OCI-LY7 (cell line): ENCODE measurements at places on chromosomes 3 and 15.
A peak's percentile ranks its signal among the peaks of the same experiment; 100 is the strongest.

DNA sequence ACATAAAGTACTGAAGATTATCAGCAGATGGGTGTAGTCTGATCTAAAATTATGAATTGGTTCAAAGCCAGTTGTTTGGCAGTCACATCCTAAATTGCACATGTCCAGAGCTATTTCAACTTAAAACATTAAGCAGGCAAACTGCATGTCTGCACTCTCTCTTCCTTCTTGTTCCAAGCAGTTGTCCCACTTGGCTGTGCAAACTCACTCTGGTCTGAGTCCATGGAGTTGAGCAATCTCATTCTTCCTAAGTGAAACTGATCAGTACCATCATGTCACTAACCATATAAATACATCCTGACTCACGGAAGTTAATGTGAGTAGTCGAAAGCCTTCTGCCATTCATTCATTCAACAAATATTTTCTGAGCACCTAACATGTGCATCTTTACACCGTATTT is 353.0 kb downstream of the ROBO1 start:
- DNase-seq, result no peak

DNA sequence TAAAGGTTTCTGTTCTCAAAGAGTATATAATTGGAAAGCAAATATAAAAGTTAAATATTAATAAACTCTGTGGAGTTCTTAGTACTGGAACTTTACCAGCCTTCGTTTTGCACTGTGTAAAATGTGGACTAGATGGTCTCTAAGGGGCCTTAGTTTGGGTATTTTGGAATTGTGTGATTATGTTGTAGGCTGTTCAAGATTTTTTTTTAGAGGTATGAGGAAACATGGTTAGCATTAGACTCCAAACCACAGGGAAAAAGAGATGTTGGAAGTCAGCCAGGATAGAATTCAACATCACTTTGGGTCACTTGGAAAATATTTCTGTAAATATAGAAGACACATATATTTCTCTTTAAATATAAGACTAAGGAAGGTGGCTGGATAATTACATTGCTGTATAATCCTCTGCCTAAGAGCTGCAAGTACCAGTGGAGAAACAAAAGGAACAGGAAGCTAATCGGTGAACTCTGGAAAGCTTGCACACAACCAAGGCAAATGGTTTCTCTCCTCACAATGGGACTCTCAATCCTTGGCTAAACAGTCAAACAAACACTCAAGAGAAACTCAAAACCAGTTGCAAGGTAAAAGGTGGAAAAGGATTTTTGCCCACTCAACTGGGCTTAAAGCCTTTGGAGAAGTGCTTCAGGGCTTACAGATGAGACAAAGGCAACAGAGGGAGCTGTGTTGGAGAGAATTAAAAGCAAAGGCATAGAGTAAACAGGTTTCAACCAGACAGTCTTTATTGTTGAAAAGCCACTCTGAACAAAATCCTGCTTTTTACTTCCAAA is 141.7 kb downstream of the NR1D2 start:
- no peak for DNase-seq

- peak; percentile 10 for DNase-seq
Measured at GRCh38 chr15:73631915-73632669, 1.1 kb downstream of the NPTN start.

GRCh38 chr15:92429378-92430068 is 35.8 kb downstream of the ST8SIA2 start:
- no peak for DNase-seq

DNA sequence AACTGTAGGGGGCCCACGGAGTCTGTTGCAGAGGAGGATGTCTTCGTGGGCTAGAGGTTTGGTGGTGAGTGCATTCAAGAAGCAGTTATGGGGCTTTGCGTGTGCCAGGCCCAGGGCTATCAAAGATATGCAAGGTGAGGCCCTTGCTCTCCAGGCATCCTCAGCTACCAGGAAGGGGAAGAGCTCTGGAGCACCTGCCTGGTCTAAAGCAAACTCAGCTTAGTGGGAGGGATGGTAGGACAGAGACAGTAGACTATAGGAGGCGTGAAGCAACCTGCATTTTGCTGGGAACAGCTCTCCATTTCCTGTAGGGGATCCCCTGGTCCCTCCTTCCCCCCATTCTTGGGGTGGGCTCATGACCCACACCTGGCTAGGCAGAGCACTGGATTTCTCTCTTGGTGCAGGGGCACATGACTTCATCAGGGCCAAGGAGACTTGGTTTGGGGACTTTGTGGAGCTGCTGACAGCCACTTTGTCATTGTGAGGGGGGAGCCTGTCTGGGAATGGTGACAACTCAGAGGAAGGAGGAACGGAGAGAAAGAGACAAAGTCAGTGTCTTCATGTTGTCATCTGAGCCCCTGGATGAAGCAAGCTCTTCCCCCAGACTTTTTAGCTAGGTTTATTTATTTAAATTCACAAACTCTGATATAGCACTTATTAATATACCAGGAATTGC is 8.6 kb upstream of the EEFSEC start:
- DNase-seq, result no peak

GRCh38 chr15:75366163-75366562 is 2.2 kb downstream of the MAN2C1 start:
- no peak for DNase-seq

DNA sequence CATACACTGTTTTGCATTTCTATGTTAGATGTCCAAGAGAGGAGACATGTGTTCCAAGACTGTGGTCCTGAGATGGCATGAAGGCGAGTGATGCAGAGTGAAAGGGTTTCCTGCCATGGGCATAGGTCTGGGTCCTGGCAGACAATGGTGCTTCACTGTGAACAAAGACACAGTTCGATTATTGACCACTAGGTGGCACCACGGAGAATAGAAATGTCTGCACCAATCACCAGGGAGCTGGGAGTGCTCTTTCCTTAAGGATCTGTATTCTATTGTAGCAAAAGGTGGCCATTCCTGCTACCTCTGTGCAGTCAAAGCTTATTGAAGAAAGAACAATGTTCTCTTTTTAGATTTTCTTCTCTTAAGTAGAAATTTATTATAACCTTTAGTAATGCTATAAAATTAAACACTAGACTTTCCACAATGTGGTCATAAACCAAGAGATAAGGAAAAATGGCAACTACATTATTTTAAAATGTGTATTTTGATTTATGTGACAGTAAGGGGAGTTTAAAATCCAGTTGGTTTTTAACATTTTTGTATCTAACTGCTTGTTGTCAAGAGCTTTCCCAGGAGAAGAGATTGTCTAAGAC is 88.7 kb downstream of the GABRG3 start:
- DNase-seq, result peak; percentile 44

- peak; percentile 32 for DNase-seq
Measured at GRCh38 chr15:26864664-26865191, 2.1 kb upstream of the GABRA5 start.

DNA sequence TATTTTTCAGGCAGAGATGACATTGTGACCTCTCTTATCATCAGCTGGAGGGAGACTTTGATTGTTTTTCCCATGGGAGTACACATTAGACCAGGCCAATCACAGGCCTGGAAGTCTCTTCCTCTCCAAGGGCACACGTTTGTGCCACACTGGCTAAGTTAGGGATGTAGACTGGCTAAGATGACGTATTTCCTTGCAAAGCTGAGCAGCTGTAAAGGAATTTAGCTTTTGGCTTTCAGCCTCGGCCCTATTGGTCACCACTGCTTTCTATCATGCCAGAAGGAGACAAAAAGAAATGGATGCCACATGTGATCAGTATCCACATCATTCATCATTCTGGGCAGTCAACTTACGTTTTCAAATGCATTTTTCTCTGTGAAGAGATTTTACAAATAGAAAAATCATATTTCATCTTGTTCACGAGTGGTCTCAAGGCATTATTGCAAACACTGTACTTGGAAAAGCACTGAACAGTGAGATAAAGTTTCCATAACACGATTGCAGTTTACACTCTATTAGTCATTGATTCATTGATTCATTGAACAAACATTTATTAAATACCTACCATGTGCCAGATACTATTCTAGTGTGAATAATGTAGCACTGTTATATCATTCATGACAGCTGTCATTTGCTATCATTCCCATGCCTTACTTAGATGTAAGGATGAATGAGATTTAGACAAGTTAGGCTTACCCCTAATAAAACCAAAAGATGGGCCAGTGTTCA is 27.0 kb upstream of the RNF7 start:
- DNase-seq, result no peak

DNA sequence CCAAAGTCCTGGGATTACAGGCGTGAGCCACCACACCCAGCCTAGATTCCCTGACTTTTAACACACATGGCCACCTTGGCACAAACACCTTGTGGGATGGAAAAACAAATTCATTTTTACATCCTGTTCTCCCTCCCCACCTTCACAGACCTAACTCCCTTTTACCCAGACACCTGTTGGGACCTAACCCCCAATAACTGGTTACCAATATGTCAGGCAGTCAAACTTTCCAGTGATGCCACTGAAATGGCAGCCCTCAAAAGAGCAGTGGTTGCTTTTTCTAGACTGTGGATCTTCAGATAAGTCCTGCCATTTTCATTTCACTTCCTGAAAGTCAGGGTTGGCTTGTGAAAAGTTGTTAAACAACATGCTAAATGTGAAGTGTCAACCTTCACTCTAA is 34.9 kb downstream of the SIN3A start:
- DNase-seq, result no peak

DNA sequence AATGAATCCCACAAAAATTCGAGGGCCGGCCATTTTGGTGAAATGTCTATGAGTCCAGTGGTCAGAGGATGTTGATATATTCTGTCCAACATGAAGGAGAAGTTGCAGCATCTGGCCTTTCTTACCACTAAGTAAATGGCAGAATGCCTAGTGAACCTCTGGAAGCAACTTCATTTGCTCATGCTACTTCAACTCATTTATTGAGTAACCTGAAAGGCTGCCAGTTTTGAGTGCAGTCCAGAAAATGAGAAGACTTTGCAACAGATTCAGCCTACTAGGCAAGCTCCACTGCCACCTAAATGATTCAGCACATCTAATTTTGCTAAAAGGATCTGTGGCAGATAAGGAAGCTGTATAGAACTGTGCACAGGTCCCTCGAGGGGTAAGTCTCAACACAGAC is 265.0 kb downstream of the OPA1 start:
- DNase-seq, result no peak

GRCh38 chr3:37014620-37015019 is 21.3 kb downstream of the MLH1 start:
- DNase-seq, result no peak

DNA sequence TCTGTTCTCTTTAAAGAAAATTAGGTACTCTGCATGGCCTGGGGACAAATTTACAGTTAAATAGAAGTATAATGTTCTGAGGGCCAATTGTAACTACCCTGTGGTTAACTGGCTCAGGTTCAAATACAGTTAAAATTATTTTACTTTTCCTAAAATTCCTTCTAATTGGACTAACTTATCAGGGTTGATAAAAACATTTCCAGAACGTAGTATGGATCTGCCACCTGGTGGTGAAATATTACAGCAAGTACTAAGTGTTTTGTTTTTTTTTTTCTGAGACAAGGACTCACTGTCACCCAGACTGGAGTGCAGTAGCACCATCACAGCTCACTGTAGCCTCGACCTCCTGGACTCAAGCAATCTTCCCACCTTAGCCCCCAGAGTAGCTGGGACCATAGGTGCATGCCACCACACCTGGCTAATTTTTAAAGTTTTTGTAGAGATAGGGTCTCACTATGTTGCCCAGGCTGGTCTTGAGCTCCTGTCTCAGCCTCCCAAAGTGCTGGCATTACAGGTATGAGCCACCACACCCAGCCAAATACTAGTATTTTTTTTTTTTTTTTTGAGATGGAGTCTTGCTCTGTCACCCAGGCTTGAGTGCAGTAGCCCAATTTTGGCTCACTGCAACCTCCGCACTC is 29.2 kb downstream of the NEO1 start:
- peak; percentile 51 for DNase-seq

- no peak for DNase-seq
Measured at GRCh38 chr15:39331584-39331983, 249.3 kb upstream of the THBS1 start.

- DNase-seq, result no peak
Measured at GRCh38 chr3:46851364-46852333, 11.6 kb downstream of the MYL3 start.

- no peak for DNase-seq
Measured at GRCh38 chr3:138187296-138188012, at the start of gene ARMC8. Gene ARMC8 (plus strand): TSS chr3:138187301. CDS start chr3:138187555, 254 bp downstream.

DNA sequence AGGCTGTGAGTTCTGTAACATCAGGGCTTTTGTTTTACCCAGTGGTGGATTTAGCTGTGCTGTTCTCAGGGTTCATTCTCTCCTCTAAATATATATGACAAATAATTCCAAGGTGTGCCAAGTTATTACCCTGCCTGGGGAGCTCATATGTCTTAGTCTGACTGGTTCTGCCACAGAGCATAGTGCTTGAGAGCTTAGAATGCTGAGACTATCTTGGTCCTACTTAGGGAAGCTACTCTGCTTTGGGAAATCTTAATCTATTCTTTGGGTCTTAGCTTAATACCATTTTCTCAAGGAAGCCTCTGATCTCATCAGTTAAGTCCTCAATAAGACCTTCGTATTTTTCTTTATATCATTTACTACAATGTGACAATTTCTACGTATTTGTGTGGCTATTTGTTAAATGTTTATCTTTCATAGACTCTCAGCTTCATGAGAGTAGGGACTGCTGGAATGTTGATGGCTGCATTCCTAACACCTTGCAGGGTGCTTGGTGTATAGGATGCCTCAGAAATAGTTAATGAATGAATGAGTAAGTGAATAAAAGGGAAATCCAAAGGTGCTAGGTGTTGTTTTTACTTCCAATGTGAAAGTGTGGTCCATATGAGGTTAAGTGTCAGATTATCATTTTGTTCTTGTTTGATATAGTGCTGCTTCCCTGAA is 1.8 kb downstream of the OTOL1 start:
- DNase-seq, result no peak
